CD8-positive, alpha-beta memory T cell (primary cell): ENCODE measurements at places on chromosomes 6 and 20. TPM values are rescaled to one million over a fixed set of nuclear protein-coding genes. Genes with fewer than 3 reads are reported as not detected.

DNA sequence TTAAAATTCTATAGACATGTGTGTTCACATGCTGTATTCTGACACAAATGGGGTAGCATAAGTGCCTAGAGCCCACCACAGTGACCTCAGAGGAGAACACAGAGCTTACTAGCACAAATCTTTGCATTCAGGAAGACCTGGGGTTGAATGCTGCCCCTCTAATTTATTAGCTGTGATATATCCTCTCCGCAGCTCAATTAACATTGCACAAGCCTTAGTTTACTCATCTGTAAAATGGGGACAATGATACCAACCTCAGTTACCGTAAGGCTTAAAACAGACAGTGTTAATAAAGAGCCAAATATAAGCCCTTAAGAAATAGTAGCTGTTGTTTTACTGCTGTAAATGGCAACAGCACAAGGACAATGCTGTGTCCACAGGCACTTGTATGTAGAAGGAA is 36.2 kb upstream of the IL17A start:
- no peak for DNase-seq

- DNase-seq = no peak
Measured at GRCh38 chr6:42224222-42225028, 6.8 kb upstream of the MRPS10 start.

DNA sequence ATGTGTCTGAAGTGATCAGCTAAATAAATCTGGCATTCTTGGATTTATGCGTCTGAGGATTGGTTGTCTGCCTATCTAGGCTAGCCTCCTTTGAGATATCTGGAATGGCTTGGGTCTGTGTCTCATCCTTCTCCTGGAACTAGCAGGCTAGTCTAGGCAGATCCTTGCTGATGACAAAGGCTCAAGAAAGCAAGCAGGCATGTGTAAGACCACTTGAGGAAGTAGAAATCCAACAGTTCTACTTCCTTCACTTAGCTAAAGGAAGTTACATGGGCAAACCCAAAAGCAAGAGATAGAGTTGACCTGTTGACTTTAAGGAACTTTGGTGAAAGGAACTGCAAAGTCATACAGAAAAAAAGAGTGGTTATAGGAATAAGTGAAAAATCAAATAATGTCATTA is 672.6 kb downstream of the MAFB start:
- no peak for DNase-seq

DNA sequence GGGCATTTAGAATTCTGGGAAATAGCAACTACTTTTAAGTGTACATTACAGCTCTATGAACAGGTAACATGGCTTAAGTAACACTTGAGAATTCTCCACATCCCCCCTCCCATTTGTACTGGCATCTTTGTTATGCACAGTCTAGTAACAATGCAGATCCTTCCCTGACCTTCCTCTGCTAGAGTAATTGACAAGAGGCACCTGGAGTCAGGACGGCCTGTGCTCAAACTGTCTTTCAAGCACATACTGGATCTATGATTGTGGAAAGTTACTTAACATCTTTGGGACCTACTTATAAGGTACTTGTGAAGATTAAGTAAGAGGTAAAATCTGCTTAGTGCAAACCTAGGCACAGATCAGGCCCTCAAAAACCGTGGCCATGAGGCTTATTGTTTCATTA is 21.9 kb upstream of the GSTA3 start:
- DNase-seq = no peak

Gene ARID1B
- 53.0 TPM for total RNA-seq
